ENCODE measurements at places on chromosomes 3 and 15. TPM values are rescaled to one million over a fixed set of nuclear protein-coding genes. Genes with fewer than 3 reads are reported as not detected.

Gene MUC13
- not detected for total RNA-seq

Gene SAXO2
- 2.6 TPM for total RNA-seq

Gene DOCK3
- 4.5 TPM for total RNA-seq

Gene PYGO1
- 4.7 TPM for total RNA-seq

Gene LRIG1
- 107 TPM for total RNA-seq

Gene FHIT
- total RNA-seq, result 18.6 TPM

Gene C3orf85
- total RNA-seq, result not detected

Gene RFX7
- 5.9 TPM for total RNA-seq

Gene GOLGA8T
- total RNA-seq, result 0.91 TPM

Measured in heart right ventricle (tissue), 16 donors.